ENCODE measurements at places on chromosomes 6 and 20.

- no peak for DNase-seq
Observed at GRCh38 chr6:17280552-17281090, 540 bp upstream of the RBM24 start.

GRCh38 chr6:108644252-108644651, 83.5 kb downstream of the FOXO3 start:
- no peak for DNase-seq

- DNase-seq: peak; percentile 97
Observed at GRCh38 chr6:125956506-125957390, at the start of gene HINT3. HINT3 (plus strand) TSS chr6:125956770; CDS start chr6:125956978, 208 bp downstream.

- DNase-seq: no peak
Observed at GRCh38 chr6:68649669-68650068, 14.6 kb downstream of the ADGRB3 start.

DNA sequence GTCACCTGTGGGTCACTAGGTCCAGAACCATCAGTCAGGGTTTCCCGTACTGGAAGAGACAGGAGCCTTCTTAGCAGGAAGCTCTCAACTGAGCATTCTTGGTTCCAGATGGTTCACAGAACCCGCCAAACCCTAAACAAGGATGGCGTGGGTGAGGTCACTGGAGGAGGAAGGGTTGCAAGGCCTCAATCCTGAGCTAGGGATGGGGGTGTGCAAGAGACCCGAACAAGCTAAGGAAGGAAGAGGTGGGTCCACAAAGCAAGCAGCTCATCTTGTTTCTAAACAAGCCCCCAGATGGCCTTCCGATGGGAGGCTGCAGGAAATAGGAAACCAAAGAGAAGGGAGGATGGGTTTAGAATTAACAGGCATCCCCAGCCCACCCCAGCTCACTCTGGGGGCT, 92.7 kb downstream of the PREX1 start:
- DNase-seq: no peak

- DNase-seq: peak; percentile 30
Observed at GRCh38 chr20:59723108-59723500, 118.8 kb downstream of the PHACTR3 start.

DNA sequence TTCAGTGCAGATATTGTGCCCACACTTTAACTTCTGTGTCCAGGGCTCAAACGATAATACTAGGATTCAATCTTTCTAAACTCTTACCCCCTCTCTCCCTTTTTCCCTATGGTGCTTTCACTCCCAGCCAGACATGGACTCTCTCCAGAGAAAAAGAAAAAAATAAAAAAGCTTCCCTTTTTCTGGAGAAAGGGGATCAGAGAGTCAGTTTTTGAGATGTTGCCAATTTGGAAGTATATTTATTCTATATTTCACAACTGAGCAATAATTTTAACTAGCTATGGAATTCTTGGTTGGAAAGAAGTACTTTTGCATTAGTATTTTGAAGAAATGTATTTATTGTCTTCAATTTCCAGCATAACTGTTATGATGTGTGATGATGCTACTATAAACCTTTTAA, 72.2 kb upstream of the ZFP64 start:
- DNase-seq: no peak

GRCh38 chr6:155604991-155605390, 149.4 kb upstream of the NOX3 start:
- no peak for DNase-seq

DNA sequence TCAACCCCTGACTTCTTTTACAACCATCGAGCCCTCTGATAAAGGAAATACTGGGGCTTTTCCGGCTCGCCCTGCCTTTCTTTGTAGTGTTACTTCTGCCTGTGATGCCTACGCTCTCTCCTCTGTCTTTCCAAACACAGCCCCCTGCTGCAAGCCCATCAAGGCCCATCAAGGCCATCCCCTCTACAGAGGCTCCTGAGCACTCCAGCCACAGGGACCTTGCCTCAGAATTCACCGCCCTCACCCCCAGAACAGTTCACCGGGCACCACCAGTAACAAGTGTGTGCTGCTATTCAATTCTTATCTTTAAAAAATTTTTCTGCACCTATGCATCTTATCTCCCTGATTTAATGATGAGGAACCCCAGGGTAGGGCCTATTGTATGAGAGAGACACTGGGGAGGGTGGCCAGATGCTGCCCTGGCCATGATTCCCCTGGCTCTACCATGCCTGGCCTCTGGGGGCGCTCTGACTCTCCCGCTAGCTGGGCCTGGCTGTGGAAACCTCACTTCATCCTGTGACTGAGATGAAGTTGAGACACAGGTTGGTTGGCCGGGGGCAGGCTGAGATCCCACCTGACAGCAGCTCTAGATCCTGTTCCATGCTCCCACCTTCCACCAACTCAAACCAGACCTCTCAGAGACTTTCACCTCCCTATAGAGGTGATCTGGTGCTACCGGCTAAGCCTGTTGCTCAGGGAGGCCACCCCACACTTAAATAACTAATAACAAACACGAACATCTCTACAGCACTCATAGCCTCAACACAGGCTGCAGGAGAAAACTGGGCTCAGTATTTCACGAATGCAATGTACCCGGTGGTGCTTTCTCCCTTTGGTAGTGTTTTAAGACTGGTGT, 19.2 kb upstream of the GLP1R start:
- DNase-seq: no peak

- DNase-seq: peak; percentile 59
Observed at GRCh38 chr6:31441365-31442267, 38.2 kb downstream of the MICA start.

DNA sequence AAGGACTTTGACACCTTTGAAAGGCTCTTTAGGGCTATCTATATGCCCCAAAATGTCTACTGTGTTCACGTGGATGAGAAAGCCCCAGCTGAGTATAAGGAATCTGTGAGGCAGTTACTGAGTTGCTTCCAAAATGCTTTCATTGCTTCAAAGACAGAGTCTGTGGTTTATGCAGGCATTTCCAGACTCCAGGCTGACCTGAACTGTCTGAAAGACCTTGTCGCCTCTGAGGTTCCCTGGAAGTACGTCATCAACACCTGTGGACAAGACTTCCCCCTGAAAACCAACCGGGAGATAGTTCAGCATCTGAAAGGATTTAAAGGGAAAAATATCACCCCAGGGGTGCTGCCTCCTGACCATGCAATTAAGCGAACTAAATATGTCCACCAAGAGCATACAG, 65.2 kb downstream of the GCNT2 start:
- no peak for DNase-seq

DNA sequence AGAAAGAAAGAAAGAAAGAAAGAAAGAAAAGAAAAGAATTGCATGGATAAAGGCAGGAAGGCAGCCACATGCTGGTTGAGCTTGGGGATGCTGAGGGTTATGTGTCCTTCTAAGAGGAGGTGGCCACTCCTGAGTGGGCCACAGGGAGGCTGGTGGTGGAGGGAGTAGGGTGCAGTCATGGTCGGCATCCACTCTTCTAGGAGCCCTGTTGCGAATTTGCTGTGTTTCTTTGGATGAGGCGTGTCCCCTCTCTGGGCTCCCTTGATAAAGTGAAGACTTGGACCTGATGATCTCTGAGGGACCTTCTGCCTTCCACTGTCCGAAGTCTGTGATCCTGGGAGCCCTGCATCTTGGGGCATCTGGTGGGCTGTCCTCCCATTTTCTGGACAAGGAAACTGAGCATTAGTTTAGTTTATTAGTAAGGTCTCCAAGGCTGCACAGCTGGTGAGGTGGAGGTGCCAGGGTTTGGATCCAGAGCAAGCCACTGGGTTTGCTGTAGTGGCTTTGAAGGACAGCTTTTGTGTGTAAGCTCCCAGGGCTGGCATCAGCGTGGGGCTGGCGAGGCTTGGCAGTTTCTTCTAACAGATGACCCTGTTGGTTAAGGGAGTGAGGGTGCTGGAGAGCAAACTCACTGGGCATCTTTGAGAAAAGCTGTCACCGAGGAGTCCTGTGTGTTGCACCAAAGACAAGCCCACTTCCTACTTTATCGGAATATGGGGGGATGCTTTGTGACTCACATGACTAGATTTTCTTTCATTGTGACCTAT, 4.3 kb downstream of the DLGAP4 start:
- DNase-seq: no peak

DNA sequence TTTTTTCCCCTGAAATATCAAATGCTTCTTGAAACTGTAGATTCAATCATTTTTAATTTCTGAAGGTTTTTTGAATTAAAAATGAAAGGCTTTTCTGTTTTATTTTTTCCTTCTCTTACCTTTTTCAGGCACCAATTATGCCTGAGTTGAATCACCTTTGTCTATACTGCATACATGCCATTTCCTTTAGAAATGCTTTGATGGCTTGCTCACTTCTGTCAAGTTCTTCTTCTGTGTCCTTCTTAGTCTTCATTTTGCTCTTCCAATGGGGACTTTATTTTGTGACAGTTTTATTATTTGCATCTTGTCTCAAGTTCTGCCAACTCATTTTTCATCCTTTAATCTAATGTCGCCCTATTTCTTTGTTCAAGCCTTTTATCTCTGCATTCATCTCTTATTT, 121.9 kb upstream of the PRL start:
- DNase-seq: no peak

DNA sequence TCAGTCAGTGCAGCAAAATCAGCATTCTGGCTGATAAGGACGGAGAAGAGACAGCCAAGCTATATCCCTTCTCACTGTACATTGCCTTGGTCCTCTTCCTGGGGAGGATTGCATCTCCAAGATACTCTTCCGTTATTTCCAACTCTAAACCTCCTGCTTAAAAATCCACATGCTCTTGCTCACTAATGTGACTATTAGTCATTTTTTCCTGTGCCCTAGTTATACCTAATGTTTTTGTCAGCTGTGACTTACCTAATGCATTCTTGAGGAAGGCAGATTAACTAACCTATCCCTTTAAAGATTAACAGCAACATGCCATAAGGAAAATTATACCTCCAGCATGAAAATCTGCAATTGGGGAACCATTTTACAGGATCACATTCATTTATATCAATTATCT, 317.6 kb downstream of the BTBD9 start:
- DNase-seq: no peak

GRCh38 chr6:143986463-143987065, 21.5 kb downstream of the PLAGL1 start:
- no peak for DNase-seq

GRCh38 chr6:111685526-111685925, 79.8 kb upstream of the TRAF3IP2 start:
- DNase-seq: no peak

GRCh38 chr6:29965873-29966601, 23.7 kb downstream of the HLA-A start:
- DNase-seq: peak; percentile 66

GRCh38 chr6:6918216-6918983, 189.4 kb upstream of the RREB1 start:
- no peak for DNase-seq

GRCh38 chr6:36766399-36766945, 68.8 kb downstream of the RAB44 start:
- DNase-seq: no peak

DNA sequence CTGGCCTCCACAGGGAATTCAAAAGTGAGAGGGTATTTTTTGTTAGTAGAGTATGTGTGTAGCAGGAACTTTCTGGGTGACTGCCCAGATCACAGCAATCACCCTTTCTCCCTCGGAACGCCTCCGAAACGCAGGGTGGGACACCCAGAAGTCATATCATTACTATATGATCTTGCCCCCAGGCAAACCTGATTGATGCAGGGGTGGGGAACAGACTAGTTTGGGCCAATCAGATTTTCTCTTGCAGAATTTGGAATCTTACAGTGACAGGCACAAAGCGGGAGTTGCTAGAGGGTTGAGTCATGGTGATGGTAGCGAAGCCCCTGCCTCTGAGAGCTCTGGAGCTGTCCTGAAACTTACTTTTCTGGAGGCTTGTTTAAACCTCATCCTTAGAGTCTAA, 16.5 kb upstream of the RPN2 start:
- DNase-seq: no peak

GRCh38 chr6:168501561-168501960, 60.6 kb downstream of the SMOC2 start:
- DNase-seq: no peak

GRCh38 chr20:50873585-50873984, 57.7 kb downstream of the ADNP start:
- DNase-seq: no peak

DNA sequence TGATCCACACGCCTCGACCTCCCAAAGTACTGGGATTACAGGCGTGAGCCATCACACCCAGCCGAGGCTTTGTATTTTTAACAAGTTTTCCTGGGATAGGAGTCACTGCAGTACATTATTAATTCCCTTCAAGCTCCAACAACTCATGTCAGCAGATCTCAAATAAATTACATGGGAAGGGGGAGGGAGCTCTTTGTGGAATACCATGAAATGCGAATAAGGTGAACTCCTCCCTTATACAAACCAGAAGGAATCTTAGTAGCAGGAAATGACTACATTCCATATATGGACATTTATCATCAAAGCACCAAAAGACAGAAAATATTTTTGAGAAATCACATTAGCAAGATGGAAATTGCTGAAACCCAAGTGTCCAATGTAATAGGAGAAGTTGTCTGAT, 2.9 kb downstream of the GSS start:
- DNase-seq: no peak

DNA sequence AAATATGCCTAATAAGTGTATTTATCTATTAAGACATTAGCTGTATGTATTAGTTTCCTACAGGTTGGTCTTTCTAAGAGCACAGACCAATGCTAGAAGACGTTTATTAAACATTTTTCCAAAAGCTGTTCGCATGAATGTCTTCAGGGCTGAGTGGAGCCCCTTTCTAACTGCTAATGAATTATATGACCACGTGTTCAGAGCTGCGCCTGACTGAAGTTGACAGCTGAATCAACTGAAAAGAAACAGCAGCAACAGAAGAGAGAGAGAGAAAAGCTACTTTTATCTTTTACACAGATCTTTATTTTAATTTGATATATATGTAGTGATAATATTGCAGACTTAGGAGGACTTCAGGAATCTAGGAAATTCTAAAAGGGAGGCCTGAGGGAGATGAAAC, 75.2 kb upstream of the ARID1B start:
- DNase-seq: no peak

DNA sequence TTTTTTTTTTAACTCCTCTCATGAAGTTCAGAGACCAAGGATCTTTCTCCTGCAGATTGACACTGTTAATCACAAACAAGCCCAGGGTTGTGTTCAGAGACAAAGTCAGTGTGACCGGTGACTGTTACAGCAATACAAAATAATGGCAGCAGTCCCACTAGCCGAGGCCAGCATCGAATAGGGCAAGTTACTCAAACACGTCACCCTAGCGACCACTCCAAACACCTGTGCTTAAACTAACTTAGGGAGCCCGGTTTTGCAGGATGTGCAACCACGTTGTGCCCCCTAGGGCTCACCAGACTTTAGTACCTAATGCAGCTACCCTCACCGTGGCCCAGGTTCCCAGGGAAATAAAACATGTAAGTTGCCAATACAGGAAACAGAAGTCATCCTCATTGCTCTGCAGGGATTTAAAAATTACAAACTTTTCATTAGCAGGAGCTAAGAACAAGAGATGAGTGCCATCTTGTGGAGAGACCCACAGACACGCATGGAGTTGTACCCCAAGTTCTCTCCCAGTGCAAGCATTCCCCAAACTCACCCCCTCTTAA, 38.1 kb downstream of the FAM50B start:
- DNase-seq: peak; percentile 48

GRCh38 chr20:19601126-19601810, 156.8 kb upstream of the RIN2 start:
- DNase-seq: no peak

Measured in midbrain (tissue), 1 donor.